SK-N-MC (cell line): ENCODE measurements at places on chromosomes 3 and 15.

GRCh38 chr3:3998140-3998922, 199.1 kb downstream of the LRRN1 start:
- peak; percentile 40 for DNase-seq

DNA sequence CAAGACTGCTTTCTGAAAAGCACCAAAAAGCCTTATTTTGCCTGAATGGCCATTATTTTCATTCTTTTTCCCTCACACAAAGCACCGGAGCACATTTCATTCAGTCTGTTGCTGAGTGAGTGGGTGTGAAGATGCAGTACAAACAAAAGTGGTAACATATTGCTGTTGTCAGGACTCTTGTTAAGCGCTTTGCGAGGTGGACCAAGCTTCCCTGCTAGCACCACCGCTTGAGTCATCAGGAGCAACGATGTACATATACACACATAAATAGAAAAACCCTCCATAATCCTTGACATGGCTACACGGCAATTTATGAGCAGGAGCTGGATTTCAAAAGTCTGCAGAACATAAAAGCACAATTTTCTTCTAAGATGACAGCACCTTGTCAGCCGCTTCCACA, 372.0 kb upstream of the ICE2 start:
- no peak for DNase-seq

GRCh38 chr15:69766156-69766555, 313.5 kb downstream of the RPLP1 start:
- no peak for DNase-seq

- no peak for DNase-seq
Observed at GRCh38 chr3:99319961-99320360, 318.4 kb upstream of the COL8A1 start.
